ENCODE measurements at places on chromosomes 3 and 15. TPM values are rescaled to one million over a fixed set of nuclear protein-coding genes. Genes with fewer than 3 reads are reported as not detected.

ATG7 gene
- total RNA-seq = 30.5 TPM

BDH1 gene
- 3.1 TPM for total RNA-seq

AMOTL2 gene
- 49.9 TPM for total RNA-seq

CFAP20DC gene
- total RNA-seq = not detected

MNS1 gene
- 1.5 TPM for total RNA-seq

GRCh38 chr15:75723171-75723846 lies 10.7 kb upstream of the CSPG4 start:
- peak; percentile 62 for DNase-seq

DNA sequence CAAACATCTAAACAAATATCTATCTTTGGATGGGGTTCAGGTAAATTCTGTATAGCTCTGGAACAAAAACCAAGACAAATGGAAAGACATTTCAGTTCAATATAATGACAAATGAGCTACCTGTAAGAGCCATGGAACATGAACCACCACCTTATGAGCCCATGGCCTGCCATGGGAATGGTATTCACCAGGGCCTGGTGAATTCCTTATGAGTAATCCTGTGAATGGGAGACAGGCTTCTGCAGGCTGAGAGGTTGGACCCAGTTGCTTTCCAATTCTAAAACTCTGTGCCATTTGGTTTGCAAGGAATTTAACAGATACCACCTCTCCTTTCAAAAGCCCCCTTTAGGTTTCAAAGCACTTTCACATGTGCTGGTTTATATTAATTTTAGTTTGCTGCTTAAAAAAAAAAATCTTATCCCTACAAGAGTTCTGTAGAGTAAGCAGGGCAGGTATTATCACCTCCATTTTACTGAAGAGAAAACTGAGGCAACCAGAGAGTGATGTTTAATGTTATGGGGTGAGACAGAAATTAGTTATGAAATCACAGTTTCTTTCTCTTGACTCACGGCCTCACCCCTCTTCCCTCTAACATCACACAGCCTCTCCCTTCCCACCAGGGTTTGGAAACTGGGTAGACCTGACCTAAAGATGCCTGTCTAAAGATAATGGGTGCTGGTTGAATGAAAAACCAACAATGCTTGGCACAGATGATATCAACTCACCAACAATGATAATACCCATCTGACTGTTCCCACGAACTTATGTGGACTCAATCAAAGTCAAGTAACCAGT lies 397.6 kb upstream of the WNT5A start:
- no peak for DNase-seq

- DNase-seq = no peak
Observed at GRCh38 chr3:46561951-46562350, 4.2 kb downstream of the LRRC2 start.

- no peak for DNase-seq
Observed at GRCh38 chr15:77749236-77749997, 116.7 kb upstream of the LINGO1 start.

DNA sequence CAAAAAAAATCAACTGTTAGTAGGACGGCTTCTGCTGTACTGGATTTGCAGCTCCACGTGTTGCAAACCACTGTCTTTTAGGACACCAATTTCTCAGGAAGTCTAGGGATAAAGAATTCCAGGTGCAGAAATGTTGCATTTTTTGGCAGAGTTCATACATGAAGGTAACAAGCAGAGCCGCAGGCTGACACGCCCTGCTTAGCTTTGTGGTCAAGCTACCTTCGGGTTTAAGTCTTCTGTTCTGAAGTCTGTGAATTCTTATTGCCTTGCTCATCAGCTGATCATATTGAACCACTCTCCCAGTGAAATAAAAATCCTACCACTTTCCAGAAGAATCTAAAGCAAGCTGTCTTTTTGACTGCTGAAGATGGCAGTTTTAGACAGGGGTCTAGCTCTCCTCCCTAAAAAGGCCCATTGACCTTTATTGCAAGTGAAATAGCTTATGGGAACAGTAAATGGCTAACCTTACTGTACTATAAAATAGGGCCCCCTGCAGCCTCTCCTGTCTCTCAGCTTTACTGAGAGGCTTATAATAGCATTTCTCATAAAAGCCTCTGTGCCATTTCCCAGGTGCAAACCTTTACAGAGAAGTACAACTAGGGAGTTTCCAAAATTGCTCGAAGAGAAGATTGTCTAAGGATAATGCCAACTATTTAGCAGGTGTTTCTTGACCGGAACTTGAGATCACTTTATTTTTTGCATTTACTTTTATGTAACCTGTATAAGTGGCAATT lies 262.2 kb upstream of the IL12A start:
- no peak for DNase-seq

DNA sequence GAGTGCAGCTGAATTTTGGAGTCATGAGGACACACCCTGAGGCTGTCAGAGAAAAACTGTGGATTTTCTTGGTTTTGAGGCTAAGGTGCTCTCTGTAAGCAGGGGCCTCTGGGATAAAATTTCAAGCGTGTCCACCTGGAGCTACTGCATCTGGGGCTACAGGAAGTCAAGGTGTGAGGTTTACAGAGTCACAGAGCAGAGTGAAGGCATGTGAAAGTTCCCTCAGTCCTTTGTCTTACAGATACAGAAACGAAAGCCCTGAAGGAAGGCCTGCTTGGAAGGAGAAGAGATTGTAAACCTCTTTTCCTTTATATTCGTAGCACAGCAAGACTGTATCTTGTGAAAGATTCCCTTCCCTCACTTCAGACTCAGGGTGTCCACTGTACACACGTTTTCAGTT lies 138.6 kb downstream of the OPA1 start:
- no peak for DNase-seq

DNA sequence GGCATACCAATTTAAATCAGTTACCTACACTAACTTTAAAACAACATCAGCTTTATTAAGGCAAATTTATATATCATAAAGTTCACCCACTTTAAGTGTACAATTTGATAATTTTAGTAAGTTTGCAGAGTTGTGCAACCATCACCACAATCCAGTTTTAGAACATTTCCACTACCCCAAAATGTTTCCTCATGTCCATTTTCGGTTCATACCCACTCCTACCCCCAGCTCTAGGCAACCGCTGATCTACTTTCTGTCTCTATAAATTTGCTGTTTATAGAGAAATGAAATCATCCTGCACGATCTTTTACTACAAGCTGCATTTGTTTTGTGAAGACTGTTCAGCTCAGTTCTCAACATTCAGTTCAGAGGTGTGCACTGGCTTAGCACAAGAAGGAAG lies 31.5 kb upstream of the FAM81A start:
- no peak for DNase-seq

- no peak for DNase-seq
Observed at GRCh38 chr3:18062657-18063025, 320.2 kb upstream of the TBC1D5 start.

DNA sequence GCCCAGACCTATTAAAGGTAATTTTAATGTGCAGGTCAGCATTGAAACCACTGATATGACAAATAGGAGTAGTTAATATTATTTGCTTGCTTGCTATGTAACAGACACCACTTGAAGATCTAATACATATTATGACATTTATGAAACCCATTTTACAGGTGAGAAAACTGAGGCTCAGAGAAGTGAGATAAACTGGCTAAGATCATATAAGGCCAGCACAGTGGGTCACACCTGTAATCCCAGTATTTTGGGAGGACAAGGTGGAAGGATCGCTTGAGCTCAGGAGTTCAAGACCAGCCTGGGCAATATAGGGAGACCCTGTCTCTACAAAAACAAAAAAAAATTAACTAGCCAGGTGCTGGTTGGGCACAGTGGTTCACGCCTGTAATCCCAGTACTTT lies 33.1 kb upstream of the EIF4A2 start:
- DNase-seq = no peak
